ENCODE measurements at places on chromosomes 16 and 17.

GRCh38 chr17:11324846-11325420, 83.9 kb downstream of the SHISA6 start:
- no peak for DNase-seq

DNA sequence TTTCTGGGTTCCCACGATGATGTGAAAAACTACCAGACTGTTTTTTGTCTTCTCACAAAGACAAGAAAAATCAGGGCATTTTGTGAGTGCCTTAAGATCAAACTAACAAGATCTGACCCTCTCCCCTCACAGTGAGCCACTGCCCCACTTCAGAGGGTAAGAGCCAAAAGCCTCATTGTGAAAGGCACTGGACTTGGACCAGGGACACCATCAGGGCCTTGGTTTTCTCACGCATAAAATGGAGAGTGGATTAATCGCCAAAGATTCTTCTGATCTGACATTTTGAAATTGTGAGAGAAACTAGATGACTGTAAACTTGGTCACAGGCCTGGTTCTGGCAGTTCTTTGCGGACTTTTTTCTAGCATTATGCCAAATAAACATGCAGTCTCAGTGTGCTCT, 21.0 kb upstream of the ENDOV start:
- no peak for DNase-seq

DNA sequence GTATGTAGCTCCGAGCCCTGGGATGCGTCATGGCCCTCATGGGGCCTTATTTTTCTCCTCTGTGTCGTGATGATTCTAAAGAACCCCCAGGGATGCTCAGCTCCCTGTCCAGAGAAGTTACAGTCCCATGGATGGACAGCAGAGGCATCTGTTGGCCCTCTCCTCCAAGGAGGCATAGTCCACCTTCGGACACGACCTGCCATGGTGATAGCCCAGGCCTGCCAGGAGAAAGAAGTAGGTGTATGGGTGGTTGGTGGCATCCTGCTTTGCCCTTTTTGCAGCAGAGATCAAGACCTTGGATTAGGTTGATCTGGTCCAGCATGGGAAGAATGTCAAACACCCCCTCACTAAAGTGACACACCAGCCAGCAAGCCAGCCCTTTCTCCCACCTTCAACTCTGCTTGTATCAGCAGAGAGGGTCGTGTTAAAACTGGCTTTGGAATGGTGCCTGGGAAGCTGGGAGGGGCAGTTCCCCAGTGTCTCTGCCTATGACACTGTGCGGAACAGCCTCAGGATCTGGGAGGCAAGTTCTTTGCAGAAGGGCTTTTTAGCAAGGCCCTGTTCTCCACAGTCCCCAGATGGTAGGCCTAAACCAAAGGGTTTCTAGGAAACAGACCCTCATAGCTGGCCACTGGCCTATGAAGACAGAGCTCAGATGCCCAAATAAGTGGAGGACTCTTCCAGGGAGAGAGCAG, 259.9 kb upstream of the RPL38 start:
- DNase-seq = peak; percentile 19

GRCh38 chr17:7651665-7652387, 1.1 kb downstream of the ATP1B2 start:
- DNase-seq = no peak

GRCh38 chr17:43782913-43783680, 2.9 kb downstream of the CFAP97D1 start:
- DNase-seq = no peak
